ENCODE measurements at places on chromosomes 5 and 9. TPM values are rescaled to one million over a fixed set of nuclear protein-coding genes. Genes with fewer than 3 reads are reported as not detected.

- H3K27me3 ChIP-seq, result no peaks in the 10 kb centered on the region
- H3K4me1 ChIP-seq, result no peaks in the 10 kb centered on the region
- H3K27ac ChIP-seq, result no peak overlapping the region
- no peak for DNase-seq
Measured at GRCh38 chr5:302966-303365, 18.5 kb upstream of the AHRR start.

DNA sequence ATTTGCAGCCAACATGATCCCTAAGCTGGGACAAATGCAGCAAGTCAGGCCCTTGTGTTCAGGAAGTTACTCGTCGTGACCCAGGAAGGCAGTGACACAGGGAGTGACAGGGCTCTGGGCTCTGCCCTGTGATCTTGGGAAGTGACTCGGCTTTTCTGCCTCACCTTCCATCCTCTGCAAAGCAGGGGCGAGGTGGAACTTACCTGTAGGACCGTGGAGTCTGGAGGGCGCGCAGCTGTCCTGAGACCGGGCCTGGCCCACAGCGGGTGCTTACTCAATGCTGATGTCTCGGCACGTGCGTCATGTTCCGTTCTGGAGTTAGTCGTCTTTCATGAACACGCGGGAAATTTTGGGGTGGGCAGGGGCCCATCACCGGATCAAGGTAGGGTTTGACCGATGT is 22.8 kb upstream of the LPCAT1 start:
- no peaks in the 10 kb centered on the region for H3K36me3 ChIP-seq
- no peak for DNase-seq
- H3K4me1 ChIP-seq, result no peaks in the 10 kb centered on the region

HSD17B3 gene
- not detected for total RNA-seq

NUTM2G gene
- total RNA-seq, result not detected

GRCh38 chr5:14267166-14267838 is 124.2 kb downstream of the TRIO start:
- H3K27me3 ChIP-seq, result no peaks in the 10 kb centered on the region
- peaks cover 29% of the 10 kb centered on the region for H3K4me1 ChIP-seq
- peaks cover 2% of the 10 kb centered on the region for H3K36me3 ChIP-seq
- H3K4me3 ChIP-seq, result no peak overlapping the region

GRCh38 chr5:15968993-15969392 is 210.6 kb downstream of the MARCHF11 start:
- H3K27ac ChIP-seq, result no peak overlapping the region
- H3K4me3 ChIP-seq, result no peak overlapping the region
- no peaks in the 10 kb centered on the region for H3K4me1 ChIP-seq

NME5 gene
- not detected for total RNA-seq

- H3K4me1 ChIP-seq, result peaks cover 5% of the 10 kb centered on the region
- peaks cover 13% of the 10 kb centered on the region for H3K27me3 ChIP-seq
- no peaks in the 10 kb centered on the region for H3K36me3 ChIP-seq
- H3K4me3 ChIP-seq, result no peak overlapping the region
Measured at GRCh38 chr9:126398403-126399058, 71.9 kb downstream of the MVB12B start.

GTF2H2 gene
- 24.5 TPM for total RNA-seq

DNA sequence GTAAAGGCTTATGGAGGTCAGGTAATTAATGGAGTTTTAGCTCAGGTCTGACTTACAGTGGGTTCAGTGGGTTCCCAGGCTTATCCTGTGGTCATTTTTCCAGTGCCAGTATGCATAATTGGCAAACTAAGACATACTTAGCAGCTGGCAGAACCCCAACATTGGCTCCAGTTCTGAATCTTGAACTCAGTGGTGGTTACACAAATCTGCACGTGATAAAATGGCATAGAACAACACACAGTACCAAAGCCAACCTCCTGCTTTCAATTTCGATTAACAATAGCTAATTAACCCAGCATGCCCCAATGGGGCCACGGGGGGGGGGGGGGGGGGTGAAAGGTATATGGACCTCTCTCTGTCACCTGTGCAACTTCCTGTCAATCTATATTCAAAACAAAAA is 19.0 kb upstream of the BARX1 start:
- no peak overlapping the region for H3K27ac ChIP-seq
- no peaks in the 10 kb centered on the region for H3K4me1 ChIP-seq
- H3K36me3 ChIP-seq, result no peaks in the 10 kb centered on the region
- no peak for DNase-seq
- no peaks in the 10 kb centered on the region for H3K27me3 ChIP-seq

ACTBL2 gene
- total RNA-seq, result not detected

DNA sequence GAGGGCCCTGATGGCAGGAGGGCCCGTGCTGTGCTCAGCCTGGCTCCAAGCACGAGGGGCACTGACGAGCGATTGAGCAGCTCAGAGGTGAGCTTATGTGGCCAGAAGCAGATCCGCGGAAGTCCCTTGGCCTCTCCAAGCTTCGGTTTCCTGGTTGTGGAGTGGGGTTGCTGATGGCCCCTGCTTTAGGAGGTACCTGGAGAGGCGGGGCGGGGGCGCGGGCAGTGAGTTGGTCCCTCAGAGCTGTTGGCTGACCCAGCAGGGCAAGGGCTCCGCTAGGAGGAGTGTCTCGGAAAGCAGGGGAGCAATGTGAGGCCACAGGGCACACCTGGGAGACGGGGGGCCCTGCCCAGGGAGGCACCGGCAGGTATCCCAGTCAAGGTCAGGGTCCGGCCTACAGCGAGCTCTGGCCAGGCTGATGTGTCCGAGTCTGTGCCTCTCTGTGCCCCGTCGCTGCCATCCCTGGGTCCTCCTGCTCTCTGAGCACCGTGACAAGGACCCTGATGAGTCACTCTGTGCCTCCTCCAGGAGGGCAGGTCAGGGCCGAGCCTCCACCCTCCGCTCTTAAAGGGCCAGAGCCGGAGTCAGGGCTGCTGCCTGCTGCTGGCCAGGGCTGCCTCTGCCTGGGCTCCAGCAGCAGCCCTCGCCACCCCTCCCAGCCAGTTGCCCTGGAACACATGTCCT is 14.8 kb downstream of the NCS1 start:
- H3K4me3 ChIP-seq, result no peak overlapping the region
- no peaks in the 10 kb centered on the region for H3K27me3 ChIP-seq
- H3K36me3 ChIP-seq, result no peaks in the 10 kb centered on the region
- no peak overlapping the region for H3K27ac ChIP-seq
- H3K4me1 ChIP-seq, result no peaks in the 10 kb centered on the region

DNA sequence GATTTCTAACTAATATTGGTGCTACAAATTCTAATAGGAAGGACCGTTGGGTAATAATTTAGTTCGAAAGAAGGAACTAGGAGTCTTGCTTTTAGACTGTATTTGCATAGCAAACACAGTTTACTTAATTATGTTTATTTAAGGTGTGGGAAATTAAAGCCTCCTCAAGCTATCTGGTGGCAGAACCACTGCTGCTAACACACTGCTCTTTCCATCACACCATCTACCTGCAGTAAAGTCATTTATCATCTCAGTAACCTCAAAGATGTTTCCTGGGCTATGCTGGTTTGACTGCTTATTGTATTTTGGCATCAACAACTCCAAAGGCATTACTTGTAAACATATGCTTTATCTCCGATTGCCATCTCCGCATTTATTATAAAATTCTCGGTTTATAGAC is 114.3 kb downstream of the DEPDC1B start:
- H3K36me3 ChIP-seq, result no peaks in the 10 kb centered on the region
- H3K27me3 ChIP-seq, result no peaks in the 10 kb centered on the region
- H3K27ac ChIP-seq, result no peak overlapping the region
- no peak overlapping the region for H3K4me3 ChIP-seq

GDNF gene
- not detected for total RNA-seq

GRCh38 chr5:142248853-142249462 is 75.9 kb downstream of the SPRY4 start:
- H3K4me1 ChIP-seq, result no peaks in the 10 kb centered on the region
- H3K27me3 ChIP-seq, result no peaks in the 10 kb centered on the region
- no peak for DNase-seq
- H3K36me3 ChIP-seq, result no peaks in the 10 kb centered on the region

EFNA5 gene
- 13.5 TPM for total RNA-seq

SYNPO gene
- 21.8 TPM for total RNA-seq

DNA sequence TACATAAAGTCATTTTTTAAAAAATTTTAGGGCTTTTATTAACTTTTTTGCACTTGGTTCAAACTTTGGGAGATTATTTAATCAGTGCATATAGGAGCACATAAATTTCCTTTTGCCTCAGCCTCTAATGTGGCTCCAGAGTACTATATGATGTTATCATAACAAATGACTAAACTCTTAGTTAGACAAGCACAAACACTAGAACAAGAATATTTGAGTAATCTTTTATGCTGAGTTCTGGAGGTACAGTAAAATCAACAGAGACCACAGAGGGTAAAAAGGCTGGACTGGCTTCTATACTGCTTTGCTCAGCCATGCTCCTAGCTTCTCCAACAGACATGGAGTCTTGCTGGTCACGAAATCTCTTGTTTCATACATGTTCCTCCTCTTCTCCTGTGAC is 52.5 kb upstream of the SGCD start:
- H3K36me3 ChIP-seq, result no peaks in the 10 kb centered on the region
- no peak overlapping the region for H3K4me3 ChIP-seq
- no peak for DNase-seq

DNA sequence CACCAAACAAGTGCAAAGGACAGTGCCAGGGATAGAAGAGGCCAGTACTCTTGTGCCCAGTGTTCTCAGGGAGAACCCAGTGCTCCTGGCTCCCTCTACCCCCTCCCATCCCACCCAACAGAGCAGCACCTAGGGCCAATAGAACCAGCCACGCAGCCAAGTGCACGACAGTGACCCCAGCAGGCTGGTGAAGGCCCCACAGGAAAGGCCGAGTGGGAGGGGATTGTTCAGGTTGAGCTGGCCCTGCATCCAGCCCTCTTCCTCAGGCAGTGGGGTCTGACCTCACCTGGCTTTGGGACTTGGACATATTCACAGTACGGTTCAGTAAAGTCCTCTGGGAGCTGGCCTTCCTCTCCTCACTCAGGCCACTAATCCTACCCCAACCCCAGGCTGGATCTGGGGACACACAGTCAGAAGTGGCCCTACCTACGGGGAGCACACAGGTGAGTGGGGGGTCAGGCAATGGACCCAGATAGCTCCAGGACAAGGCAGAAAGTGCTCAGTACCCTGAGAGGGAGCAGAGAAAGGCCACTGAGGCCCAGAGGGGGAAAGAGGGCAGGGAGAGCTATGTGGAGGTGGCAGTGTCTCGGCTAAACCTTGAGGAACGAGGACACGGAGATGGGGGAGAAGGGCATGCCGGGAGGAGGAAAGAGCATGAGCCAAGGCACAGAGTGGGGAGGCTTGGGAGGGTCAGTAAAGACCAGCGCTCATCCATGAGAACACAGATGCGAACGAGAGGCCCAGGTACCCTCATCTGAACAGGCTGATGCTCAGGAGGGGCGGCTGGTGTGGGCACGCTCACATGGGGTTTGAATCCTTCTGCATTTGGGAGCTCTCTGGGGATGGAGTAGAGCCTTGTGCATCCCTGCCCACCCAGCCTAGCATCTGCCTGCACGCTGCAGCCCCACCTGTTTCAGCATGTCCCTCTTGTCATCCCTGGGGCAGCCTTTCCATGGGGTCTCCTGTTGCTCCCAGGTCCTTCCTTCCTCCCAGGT is 25.6 kb downstream of the POLR1E start:
- DNase-seq, result no peak
- H3K27ac ChIP-seq, result no peak overlapping the region
- no peaks in the 10 kb centered on the region for H3K27me3 ChIP-seq
- H3K4me1 ChIP-seq, result no peaks in the 10 kb centered on the region
- H3K36me3 ChIP-seq, result peaks cover 9% of the 10 kb centered on the region
- H3K4me3 ChIP-seq, result no peak overlapping the region

TEX48 gene
- not detected for total RNA-seq

GRCh38 chr5:16953729-16954128 is 17.6 kb upstream of the MYO10 start:
- no peak overlapping the region for H3K4me3 ChIP-seq
- no peaks in the 10 kb centered on the region for H3K4me1 ChIP-seq
- H3K27me3 ChIP-seq, result no peaks in the 10 kb centered on the region
- no peak overlapping the region for H3K27ac ChIP-seq
- DNase-seq, result no peak

GRCh38 chr5:30752015-30752414 is 441.5 kb upstream of the CDH6 start:
- H3K27ac ChIP-seq, result no peak overlapping the region
- H3K27me3 ChIP-seq, result no peaks in the 10 kb centered on the region
- H3K4me1 ChIP-seq, result no peaks in the 10 kb centered on the region
- H3K36me3 ChIP-seq, result no peaks in the 10 kb centered on the region

DNA sequence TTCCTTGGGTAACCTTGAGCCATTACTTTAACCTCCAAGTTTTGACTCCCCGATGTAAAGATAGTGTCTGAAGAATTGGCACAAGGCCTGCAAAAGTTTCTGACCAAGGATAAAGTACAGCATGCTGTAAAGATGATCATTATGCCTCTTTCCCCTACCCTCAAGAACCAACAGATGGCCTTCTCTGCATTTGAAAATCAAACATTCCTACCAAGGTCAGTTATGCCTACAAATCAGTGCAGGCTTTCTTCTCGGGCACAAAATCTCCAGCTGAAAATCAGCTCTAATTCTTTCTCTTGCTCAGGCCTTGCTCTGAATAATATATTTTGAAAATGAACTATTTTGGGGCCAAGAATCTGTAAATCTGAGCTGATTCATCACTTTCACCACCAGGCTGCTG is 59.7 kb downstream of the PPP2R2B start:
- no peaks in the 10 kb centered on the region for H3K36me3 ChIP-seq
- DNase-seq, result no peak
- H3K27ac ChIP-seq, result no peak overlapping the region
- H3K4me1 ChIP-seq, result no peaks in the 10 kb centered on the region
- H3K27me3 ChIP-seq, result no peaks in the 10 kb centered on the region

DNA sequence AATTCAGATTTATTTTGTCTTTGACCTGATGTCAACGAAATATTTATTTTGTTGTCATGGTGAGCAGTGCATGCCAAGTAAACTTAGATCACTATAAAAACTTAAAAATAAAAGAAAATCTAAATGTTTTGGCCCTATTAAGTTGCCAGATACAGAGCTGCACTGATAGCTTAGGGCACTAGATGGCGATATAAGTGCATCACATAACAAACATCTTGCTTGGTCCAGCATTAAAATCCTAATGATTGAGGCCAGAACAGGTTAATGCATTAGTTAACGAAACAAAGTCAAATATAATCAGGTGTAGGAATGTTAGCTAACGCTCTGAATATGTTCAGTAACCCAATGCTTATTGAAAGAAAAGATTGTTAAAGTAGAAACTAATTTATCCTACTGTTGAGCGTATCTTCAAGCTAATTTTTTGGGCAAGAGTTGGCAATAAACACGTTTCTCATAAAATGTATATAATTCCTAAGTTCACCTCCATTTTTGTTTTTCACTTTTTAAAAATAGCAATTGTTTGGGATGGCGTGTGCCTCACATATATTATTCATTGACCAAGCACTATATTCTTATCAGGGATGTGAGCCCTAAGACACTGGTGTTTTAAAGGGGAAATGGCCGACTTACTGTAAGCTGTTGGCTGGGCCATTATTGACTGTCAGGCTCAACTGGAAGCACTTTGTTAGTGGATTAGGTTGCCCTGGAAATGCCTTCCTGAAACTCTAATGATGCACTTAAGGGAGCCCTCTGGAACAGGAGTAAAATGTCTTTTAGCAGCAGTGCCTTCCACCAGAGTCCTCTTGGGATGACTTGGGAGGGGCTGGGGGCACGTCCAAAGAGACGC is 33.3 kb downstream of the KCTD16 start:
- H3K4me3 ChIP-seq, result no peak overlapping the region
- peaks cover 1% of the 10 kb centered on the region for H3K27me3 ChIP-seq
- H3K27ac ChIP-seq, result no peak overlapping the region
- H3K36me3 ChIP-seq, result no peaks in the 10 kb centered on the region
- no peaks in the 10 kb centered on the region for H3K4me1 ChIP-seq
